ENCODE measurements at places on chromosomes 5 and 9. TPM values are rescaled to one million over a fixed set of nuclear protein-coding genes. Genes with fewer than 3 reads are reported as not detected.

- DNase-seq = no peak
Observed at GRCh38 chr5:35443803-35444595, 173.7 kb upstream of the SPEF2 start.

DNA sequence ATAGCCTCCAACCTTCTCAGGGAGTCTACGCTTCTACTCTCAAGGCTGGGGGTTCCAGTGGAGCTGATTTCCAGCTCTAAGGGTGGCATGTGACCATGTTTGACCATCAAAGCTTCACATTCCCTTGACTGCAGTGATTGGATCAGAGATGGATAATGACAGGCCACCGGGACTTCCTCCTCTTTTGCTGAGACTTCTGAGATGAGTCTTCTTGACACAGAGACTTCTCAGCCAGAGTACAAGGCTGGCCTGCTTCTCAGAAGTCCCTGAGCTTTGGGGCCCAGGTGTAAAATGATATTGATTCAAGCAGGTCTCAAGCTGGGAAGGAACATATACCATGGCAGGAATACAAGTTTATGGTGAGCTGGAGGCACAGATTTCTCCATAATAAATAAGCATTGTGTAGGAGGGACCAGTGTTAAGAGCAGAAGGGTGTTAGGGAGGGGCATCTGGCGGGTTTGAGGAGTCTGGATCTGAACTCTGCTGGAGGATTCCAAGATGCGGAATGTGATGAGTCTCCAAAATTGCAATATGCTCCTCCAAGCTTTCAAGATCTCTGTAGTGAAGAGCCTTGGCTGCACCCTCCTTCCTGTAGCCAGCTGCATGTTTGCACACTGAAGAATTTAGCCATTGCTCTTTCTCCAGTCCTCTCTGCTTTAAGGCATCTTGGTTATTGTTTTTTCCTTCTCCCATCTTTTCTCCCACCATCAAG, 41.7 kb upstream of the HSD17B4 start:
- no peak for DNase-seq

OR1Q1 gene
- not detected for total RNA-seq

PALM2AKAP2 gene
- 0.57 TPM for total RNA-seq

DNA sequence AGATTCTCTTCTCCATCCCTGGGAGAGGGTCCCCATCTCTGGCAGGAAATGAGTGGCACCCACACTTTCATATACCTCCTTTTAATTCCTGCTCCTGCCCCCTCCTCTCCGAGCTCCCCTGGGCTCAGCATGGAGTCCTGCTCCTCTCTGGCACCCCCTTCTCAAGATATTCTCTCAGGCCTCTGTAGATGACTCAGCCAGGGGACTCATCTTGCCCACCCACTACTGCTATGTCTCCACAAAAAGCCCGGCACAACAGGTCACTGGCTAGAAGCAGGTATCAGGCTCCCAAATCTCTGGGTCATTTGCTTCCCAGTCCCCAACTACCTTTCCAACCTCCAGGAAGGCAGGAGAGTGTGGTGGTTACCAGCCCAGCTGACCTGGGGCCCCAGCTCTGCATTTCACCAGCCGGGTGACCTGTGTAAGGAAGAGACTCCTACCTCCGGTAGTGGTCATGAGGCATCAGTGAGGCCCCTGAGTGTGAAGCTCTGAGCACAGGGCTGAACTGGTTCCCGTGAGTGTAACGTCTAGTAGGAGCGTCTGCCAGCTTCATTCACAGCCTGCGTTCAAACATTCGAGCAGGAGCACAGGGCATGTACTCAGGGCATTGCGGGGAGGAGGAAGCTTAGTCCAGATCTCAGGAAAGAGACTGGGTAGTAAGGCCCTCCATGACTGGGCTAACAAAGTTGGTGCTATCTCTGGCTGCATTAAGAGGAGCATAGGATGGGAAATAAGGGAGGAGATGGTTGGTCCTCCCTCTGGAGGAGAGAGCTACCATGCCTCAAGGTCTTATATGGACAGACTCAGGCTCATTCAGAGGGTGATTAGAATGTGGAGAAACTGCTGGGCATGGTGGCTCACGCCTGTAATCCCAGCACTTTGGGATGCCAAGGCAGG, 63.7 kb downstream of the LMX1B start:
- no peak for DNase-seq

BTNL3 gene
- not detected for total RNA-seq

DNA sequence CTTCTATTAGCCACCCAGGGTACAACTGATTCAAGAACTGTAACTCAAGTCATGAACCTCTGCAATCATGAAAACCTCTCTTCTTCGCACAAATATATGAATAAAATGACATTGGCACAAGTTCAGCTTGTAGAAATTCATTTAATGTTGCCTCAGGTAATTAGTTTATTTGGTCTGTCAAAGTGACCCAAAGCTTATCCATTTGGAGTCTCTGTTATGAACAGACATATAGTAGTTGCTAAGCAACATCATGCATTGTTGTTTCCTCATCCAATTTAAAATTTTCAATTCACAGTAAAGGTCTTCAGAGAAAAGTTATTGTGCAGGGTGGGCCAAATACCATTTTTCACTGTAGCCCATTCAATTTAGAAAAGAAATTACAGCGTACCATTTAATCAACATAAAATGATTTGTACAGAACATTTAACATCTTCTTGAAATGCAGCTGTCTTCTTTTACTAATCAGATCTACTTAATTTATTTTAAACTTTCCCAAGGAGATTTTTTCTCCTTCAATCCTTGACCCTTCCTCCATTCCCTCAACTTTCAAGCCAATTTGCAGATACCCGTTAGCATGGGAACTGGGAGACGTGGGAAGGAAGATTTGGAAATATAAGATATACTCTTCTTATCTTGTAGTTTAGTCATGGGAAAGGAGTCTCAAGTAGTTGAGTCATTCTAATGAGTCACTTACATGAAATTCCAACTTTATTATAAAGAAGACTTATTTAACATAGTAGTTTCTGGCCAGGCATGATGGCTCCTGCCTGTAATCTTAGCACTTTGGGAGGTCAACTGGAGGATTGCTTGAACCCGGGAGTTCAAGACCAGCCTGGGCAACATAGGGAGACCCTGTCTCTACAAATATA, 231.3 kb downstream of the ATPSCKMT start:
- no peak for DNase-seq

GRCh38 chr5:38527475-38527874, 29.0 kb downstream of the LIFR start:
- no peak for DNase-seq

ARID3C gene
- total RNA-seq = 0.21 TPM

GRCh38 chr9:106859957-106860720, 2.8 kb upstream of the ZNF462 start:
- DNase-seq = no peak

DNA sequence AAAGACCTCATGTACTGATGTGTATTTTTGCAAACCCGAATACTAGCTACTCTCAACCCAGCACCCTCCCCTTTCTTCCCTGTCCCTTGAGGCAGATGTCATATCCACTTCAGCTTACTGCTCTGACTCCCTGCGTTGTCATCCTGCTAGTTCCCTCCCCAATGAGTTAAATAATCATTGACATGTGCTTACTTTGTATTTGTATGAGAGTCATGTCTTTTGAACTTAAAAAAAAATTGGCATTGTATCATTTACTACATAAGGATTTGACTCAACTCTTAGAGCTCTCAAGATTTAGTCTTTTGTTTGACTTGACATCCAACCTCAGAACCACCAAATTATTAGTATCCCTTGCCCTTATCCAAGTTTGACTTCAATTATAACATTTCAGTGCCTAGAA, 219.7 kb upstream of the TUT7 start:
- DNase-seq = no peak

GRCh38 chr5:167845952-167846351, 445.5 kb upstream of the WWC1 start:
- no peak for DNase-seq

PLCXD3 gene
- total RNA-seq = not detected

DNA sequence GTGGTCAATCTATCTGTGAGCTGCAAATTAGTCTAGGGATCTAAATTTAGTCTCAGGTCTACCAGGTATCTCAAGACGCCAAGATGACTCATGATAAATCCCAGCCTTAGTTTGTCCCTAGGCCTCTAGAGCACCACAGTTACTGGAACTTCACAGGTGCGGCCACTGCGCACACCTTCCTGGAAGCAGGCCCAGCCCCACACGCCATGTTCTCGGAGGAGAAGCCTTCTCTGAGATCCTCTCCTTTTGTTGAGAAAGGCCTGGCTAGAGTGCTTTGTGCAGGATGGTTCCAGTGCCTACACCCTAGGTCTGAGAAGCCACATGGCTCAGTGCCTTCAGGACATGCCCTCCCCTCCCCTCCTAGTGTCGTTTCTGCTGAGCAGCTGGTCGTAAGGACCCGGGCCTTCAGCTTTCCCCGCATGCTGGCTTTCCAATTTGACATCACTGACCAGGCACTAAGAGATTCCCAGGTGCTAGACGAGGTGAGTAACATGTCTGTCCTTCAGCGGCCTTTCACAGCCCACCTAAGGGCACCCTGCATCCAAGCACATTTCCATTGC, 51.9 kb downstream of the IPPK start:
- DNase-seq = no peak

TRPM3 gene
- total RNA-seq = not detected

PRR7 gene
- total RNA-seq = 13.0 TPM

GRCh38 chr9:801399-802071, 40.0 kb upstream of the DMRT1 start:
- DNase-seq = no peak

GRCh38 chr9:72773570-72773969, 179.3 kb downstream of the ALDH1A1 start:
- DNase-seq = no peak

FBXW2 gene
- 80.2 TPM for total RNA-seq

DNA sequence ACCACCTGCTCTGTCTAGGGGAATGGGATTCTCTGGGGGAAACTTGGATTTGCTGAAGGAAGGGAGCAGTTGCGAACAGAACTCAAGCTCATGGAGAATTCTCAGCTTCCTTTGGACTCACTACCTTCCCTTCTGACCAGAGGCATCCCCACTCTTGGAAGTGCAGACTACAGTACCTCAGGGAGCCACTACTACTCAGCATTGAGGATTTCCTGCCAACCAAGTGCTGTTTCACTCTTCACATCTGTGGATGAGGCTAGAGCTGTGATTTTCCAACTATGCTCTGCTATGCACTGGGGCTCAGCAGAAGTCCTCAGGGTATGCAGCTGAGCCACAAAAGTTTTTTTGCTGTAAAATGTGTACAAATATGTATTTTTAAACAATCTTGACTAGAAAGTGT, 43.9 kb downstream of the MACROH2A1 start:
- DNase-seq = no peak

SLC9A3 gene
- total RNA-seq = 2.8 TPM

GRCh38 chr9:125547368-125547767, 159.6 kb downstream of the MAPKAP1 start:
- DNase-seq = no peak

GRCh38 chr9:134811673-134812342, 68.8 kb upstream of the FCN2 start:
- no peak for DNase-seq

OBP2A gene
- total RNA-seq = not detected

DNA sequence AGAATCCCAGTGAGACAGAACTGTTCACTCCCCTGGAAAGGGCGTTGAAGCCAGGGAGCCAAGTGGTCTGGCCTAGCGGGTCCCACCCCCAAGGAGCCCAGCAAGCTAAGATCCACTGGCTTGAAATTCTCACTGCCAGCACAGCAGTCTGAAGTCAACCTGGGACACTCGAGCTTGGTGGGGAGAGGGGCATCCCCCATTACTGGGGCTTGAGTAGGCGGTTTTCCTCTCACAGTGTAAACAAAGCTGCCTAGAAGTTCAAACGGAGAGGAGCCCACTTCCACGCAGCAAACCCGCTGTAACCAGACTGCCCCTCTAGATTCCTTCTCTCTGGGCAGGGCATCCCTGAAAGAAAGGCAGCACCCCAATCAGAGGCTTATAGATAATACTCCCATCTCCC, 45.1 kb upstream of the PTGER4 start:
- no peak for DNase-seq

GRCh38 chr5:1057485-1058082, 49.0 kb downstream of the NKD2 start:
- DNase-seq = no peak

DNA sequence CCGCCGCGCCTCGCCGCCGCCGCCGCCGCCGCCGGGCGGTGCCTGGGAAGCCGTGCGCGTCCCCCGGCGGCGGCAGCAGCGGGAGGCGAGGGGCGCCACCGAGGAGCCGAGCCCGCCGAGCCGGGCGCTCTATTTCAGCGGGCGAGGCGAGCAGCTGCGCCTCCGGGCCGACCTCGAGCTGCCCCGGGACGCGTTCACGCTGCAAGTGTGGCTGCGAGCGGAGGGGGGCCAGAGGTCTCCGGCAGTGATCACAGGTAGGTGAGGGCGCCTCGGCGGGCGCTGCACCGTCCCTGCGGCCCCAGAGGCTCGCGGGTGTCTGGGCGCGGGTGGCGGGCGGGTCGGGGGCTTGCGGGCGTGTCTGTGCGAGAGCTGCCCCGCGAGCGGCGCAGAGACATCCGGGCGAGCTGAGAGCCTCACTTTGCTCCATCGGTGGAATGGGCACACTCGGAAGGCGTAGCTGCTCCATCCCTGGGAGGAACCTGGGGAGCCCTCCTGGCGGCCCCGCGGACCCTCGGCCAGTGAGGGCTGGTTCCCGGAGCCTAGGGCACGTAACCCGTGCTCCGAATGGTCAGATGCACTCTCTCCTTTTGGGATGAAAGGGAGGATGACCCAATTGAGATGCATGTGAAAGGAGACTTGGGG, 864 bp downstream of the PAPPA start:
- no peak for DNase-seq

GMCL2 gene
- not detected for total RNA-seq

- no peak for DNase-seq
Observed at GRCh38 chr9:132127888-132128534, 33.8 kb upstream of the NTNG2 start.

GRCh38 chr5:126103050-126103449, 320.2 kb upstream of the GRAMD2B start:
- DNase-seq = no peak

GRCh38 chr5:82356021-82356420, 77.9 kb upstream of the RPS23 start:
- no peak for DNase-seq

GRCh38 chr5:155943516-155944407, 383.2 kb upstream of the SGCD start:
- no peak for DNase-seq

DNA sequence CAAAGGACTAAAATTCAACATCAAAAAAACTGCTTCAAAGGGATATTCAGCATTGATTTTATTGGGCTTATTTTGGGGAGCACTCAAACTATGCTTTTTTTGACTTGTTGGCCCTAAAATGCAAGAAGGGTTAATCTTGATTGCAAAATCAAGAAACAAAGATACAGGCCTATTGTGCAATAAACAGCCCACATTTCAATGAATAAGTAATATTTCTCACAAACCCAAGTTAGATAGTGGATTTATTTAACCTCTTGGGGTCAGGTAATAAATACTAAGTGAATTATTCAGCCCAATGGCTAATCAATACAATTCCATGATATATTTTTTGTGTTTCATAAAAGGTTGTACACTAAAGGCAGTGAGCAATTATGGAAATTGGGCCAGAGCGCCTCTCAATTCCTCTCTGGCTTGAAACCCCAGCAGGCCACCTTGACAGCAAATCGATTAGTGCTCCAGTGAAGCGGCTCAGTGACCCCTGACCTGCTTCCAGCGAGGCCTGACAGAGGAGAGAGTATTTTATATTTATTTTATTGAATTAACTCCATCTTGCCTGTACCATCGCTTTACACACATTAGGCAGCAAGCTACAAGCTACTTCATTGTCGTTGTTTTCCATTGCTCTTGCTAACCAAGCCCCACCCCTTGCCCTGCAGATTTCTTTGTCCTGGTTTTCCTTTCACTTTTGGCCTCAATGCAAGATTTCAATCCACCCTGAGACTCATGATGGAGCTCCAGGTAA, 65.5 kb downstream of the EBF1 start:
- no peak for DNase-seq

Data from activated T-helper 2 cell treated with anti-CD3 and anti-CD28 coated beads, Interferon-gamma antibody, Interleukin-2, Interleukin-4, amounts not matched to agents 10 μg/mL and 5 μg/mL and 100 μg/mL, durations not matched to agents 14 hours and 24 hours and 36 hours (primary cell).